ENCODE measurements at places on chromosomes 11 and 22.

DNA sequence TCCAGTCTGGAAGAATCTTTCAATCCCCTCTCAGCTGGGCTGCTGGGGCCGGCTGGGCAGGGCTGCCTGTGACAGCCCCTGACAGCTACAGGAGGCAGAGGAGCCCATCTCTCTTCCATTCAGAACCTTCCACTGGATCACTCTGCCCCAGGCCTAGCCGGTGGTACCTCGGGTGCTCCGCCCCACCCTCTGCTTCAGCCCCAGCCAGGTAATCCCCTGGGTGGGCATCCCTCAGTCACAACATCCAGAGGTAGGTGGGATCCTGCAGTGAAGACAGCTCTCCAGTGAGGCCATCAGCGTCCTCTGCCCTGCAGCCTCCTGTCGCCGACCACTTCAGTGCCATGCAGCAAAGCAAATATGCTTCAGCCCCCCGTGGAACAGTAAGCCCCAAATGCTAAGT, 223.7 kb downstream of the DSCAML1 start:
- no peak for DNase-seq

DNA sequence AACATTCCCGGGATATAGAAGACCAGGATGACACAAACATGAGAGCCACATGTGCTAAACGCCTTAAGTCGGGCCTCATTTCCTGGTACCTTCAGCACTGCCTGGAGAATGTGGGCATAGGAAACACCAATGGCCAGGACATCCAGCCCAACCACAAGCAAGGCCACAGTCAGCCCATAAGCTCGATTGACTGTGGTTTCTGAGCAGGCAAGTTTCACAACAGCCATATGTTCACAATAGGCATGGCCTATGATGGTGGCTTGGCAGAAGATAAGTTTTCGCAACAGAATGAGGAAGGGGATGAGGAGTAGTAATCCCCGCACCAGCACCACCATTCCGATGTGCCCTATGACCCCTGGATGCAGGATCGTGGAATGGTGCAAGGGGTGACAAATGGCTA, 26.9 kb upstream of the OR56A1 start:
- DNase-seq = no peak

DNA sequence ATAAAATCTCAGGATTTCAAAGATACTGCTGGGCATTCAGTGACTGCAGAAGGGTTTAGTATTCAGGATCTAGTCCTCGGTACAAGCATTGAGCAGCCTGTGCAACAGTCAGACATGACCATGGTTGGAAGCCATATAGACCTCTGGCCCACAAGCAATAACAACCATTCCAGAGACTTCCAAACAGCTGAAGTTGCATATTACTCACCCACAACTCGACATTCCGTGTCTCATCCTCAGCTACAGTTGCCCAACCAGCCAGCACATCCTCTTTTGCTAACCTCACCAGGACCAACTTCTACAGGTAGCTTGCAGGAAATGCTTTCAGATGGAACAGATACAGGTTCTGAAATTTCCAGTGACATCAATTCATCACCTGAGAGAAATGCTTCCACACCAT, 156.8 kb downstream of the C11orf91 start:
- DNase-seq = no peak

DNA sequence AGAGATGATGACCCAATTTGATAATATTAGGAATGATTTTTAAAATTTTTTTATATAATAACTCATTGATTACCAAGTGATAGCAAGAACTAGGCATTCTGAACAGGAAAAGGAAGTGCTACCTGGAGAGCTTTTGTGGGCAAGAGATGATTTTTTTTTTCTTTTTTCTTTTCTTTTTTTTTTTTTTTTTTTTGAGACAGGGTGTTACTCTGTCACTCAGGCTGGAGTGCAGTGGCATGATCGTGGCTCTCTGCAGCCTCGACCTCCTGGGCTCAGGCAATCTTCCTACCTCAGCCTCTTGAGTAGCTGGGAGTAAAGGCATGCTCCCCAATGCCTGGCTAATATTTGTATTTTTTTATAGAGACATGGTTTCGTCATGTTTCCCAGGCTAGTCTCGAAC, 40.4 kb downstream of the TNRC6B start:
- DNase-seq = no peak

GRCh38 chr11:44778195-44779100, 51.7 kb downstream of the TSPAN18 start:
- no peak for DNase-seq

GRCh38 chr11:70603756-70604211, 205.5 kb downstream of the CTTN start:
- DNase-seq = no peak

DNA sequence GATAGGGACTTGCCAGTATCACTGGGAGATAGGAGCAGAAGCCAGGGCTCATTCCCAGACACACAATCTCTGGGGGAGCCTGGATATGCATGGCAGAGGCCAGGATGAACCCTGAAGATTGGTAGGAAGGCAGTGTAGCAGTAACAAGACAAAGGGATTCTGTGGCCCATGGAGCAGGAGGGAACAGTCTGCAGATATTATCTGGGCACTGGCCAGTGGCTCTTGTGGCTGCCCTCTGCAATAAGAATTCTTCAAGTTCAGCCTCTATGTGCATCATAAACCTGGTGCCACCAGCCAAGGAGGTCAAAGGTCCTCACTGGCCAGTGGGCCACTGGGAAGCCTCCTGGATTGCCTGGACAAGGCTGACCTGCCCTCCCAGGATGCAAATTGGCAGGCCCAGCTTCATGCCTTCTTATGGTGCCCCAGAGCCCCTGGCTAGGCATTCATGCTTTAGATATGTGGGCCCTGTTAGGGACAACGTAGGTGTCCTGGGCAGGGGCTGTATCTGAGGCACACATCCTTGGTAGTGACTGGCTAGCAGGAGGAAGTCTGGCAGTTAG, 29.2 kb downstream of the KCNQ1OT1 start:
- DNase-seq = no peak

Data from stimulated activated CD8-positive, alpha-beta memory T cell treated with anti-CD3 and anti-CD28 coated beads, Interleukin-15, amount 100 ng/mL, for 1 hour (primary cell).